ENCODE measurements at places on chromosomes 2 and 18.

DNA sequence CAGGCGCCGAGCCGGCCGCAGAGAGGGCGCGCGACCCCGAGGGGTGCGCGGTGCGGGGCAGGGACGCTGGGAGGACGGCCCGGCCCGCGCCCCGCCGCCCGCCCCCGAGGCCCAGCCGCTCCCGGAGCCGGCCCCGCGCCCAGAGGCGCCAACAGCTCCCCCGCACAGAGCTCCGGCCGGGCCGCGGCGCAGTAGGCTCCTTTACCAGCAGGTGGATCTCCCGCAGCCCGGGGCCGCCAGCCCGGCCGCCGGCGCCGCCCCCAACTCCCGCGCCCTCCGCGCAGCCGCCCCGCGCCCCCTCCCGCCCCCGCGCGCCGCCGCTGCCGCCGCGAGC lies 258 bp downstream of the MGAT4A start:
- DNase-seq, result no peak

- DNase-seq, result no peak
These were observed 214.5 kb downstream of the TMEM182 start for GRCh38 chr2:102975996-102976975.

- DNase-seq, result no peak
These were observed 494.8 kb upstream of the KLHL29 start for GRCh38 chr2:22890132-22890531.

DNA sequence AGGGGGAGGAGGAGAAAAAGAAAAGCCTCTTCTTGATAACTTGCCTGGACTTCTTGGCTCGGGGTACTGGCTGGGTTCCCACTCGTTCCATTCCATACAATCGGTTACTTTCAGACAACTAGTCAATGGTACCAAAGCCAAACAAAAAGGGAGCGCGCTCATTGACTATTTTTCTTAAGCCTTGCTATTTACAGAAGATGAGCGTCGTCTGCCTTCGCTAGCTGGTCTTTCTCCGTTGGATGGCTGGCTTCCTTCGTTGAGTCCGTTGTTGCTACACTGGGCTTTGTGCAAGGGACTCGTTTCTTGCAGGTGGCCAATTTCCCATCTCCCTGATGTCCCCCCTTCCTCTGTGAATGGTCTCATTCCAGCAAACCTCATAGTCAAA lies 260.4 kb downstream of the ZNF516 start:
- no peak for DNase-seq

DNA sequence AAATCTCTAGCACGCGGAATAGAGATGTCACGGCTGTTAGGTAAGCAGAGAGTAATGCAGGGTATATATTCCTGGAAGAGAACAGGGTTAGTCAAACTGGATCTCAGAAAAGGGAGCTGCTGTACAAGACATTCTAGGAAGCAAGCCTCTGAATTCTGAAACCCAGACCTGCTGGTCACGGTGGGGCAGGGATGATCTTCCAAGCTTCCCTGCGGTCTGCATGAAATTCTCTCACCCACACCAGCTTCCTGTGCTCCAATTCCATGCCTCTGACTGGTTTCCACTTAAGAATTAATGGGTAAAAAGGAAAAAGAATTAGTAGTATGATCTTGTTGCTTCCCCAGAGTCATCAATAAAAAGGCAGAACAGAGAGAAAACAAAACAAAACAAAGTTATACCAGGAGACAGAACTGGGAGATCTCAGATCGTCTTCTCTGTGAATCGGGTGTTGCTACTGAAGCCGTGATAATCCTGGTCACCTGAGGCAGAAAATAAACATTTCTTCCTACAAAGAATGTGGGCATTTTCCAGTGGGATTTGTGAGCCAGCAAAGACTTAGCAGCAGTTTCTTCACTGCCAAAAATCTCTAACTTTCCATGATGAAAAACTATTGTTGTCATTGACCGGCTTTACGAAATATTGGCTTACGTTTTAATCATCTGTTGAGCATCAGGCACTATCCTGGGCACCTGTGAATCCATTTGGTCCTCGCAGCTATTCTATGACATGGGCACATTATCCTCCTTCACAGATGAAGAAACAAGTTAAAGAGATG lies 5.3 kb upstream of the CYP27C1 start:
- DNase-seq, result no peak

DNA sequence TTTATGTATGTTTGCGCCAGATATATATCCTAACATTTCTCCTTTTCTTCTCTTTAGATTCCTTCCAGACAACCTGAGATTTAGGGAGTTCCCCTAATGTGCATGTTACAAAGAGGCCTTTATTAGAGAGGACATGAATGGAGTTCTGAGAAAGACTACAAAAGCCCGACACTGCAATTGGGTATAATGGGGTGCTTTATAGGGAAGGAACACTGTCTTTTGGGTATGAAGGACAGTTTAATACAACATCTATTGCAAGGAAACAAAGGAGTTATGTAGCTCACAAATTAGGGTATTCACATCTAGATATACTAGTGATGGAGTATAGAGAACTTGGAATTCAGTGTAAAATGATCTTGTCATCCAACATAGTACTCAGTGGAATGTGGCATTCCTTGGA lies 383.8 kb downstream of the FIGN start:
- DNase-seq, result no peak

GRCh38 chr18:3055816-3056215 lies 42.9 kb upstream of the LPIN2 start:
- no peak for DNase-seq

- no peak for DNase-seq
These were observed 14.0 kb downstream of the EPB41L5 start for GRCh38 chr2:120026890-120027289.

Measured in activated T-cell treated with anti-CD3 and anti-CD28 coated beads for 24 hours (primary cell).